ENCODE measurements at places on chromosomes 2 and 18. TPM values are rescaled to one million over a fixed set of nuclear protein-coding genes. Genes with fewer than 3 reads are reported as not detected.

The RAPGEF4 gene
- total RNA-seq, result 1.3 TPM

The TNFAIP6 gene
- 51.9 TPM for total RNA-seq

The CYS1 gene
- 7.0 TPM for total RNA-seq

The GPAT2 gene
- 10.2 TPM for total RNA-seq

The ITPRIPL1 gene
- 3.4 TPM for total RNA-seq

The C2orf49 gene
- 20.0 TPM for total RNA-seq

The SULT1C2 gene
- total RNA-seq, result 0.27 TPM

The C2orf78 gene
- total RNA-seq, result not detected

The TRIM54 gene
- not detected for total RNA-seq

The FEV gene
- total RNA-seq, result not detected

The IL36A gene
- total RNA-seq, result 2.0 TPM

The RAB27B gene
- 1.7 TPM for total RNA-seq

DNA sequence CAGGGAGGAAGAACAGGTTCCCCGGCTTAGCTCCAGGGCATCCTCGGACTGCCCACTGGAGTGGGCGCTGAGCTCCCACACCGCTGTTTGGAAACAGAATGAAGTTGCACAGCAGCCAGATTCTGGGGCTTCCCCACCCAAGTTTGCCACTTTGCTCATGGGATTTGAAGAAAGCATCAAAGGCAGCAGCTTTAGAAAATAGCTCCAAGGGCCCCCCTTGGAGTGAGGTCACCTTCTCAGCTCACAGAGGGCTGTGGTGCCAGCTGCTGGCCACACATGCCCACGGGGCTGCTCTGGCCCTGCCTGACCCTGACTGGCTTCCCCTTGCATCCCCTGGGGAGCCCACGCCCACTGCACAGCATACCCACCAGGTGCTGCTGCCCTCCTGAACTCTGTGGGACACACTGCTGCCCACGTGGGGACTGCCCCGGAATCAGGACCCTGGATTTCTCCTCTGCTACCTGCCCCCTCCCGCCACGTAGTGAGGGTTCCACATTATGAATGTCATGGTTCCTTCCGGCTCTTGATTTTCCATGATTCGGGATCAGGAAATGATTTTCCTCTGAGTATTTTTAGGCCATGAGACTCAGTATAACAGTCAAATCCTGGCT, 70.3 kb downstream of the TGOLN2 start:
- DNase-seq, result no peak

GRCh38 chr2:61632276-61633169, 94.4 kb upstream of the XPO1 start:
- no peak for DNase-seq

- no peak for DNase-seq
These were observed 9.0 kb downstream of the TBR1 start for GRCh38 chr2:161424891-161425727.

DNA sequence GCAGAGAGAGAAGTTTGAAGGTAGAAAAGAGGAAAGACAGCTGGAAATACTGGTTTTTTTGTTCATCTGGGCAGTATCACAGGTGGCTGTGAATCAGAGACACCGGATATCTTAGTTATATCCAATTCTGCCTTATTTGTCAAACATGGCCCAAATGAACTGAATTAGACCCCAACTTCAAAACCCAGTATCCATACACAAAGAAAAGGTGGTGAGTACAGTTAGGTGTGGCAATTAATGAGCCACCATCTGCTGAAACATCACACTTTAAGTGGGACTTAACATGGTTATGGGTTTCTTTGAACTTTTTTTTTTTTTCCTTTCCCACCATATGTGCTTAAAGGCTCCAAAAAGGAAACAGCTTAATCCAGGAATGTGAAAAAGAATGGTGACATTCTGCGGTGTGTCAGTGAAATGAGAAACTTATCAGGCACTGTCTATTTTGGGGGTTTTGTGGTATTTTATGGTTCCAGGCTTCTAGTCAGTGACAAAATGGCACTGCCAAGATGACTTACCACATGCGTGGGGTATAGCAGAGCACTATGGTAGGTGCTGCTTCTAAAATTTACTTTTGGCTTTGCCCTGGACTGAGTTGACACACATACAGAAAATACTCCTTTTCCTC, 5.0 kb upstream of the TMEM178A start:
- no peak for DNase-seq

DNA sequence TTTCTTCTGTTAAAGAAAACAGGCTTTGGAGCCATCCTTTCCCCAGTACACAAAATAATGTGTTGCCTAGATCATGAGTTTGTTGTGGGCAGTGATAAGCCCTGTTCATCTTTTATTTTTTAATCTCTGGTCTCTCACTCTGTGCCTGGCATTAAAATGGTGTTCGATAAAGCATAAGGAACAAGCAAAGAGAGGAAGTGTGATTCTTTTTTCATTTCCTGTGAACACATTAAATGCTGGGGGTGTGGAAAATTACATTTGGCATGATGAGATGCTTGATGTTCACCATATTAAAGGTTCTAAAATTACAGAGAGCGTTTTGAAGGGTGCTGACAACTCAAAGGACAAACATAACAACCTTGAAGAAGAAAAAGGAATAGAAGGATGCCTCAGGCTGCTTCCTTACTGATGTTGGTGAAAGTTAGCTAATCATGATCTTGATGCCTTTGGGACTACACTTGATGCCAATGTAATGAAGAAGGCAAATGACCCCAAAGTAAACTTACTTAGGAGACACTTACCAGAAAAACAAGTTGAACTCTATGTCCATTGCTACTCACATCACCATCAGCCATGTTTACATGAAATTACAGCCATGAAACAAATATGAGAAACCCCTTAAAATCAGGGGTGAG, 33.0 kb downstream of the TMEFF2 start:
- no peak for DNase-seq

DNA sequence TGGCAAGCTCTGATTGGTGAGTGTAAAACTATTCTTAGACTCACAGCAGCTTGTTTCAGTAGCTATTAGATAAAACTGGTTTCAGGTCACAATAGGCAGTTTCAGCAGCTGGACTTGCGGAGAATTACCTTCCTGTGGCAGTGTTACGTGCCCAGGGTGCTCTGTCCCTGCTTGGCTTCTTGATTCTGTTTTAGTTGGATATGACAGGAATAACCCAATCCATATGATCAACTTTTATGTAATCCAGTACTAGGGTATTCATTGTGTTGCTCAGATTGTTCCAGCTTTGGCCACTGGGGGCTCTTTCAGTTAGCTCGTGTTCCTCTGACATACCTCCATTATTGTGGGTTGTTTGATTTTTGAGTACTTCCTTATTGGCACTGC, 43.1 kb downstream of the INPP4A start:
- DNase-seq, result no peak

GRCh38 chr2:1140389-1141003, 189.8 kb downstream of the SNTG2 start:
- DNase-seq, result no peak

GRCh38 chr2:179129574-179130238, 79.8 kb upstream of the CCDC141 start:
- peak; percentile 27 for DNase-seq

DNA sequence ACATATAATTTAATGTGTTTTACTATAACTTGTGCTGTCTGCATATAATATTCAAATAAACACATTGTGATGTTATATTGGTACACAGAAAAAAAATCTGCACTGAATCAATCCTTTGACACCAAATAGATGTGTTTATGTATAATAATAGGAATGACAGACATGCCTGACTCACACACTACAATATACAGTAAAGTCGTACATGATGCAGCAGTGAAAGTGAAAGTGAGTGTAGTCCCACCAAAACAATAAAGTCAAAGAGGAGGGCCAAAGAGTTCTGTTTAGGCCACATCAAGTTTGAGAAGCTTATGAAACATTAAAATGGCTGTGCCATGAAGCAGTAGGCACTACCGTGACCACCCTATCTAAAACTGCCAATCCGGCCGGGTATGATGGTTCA, 8.2 kb upstream of the RBM44 start:
- peak; percentile 22 for DNase-seq

GRCh38 chr2:48434101-48434500, 95.9 kb upstream of the STON1 start:
- DNase-seq, result no peak

DNA sequence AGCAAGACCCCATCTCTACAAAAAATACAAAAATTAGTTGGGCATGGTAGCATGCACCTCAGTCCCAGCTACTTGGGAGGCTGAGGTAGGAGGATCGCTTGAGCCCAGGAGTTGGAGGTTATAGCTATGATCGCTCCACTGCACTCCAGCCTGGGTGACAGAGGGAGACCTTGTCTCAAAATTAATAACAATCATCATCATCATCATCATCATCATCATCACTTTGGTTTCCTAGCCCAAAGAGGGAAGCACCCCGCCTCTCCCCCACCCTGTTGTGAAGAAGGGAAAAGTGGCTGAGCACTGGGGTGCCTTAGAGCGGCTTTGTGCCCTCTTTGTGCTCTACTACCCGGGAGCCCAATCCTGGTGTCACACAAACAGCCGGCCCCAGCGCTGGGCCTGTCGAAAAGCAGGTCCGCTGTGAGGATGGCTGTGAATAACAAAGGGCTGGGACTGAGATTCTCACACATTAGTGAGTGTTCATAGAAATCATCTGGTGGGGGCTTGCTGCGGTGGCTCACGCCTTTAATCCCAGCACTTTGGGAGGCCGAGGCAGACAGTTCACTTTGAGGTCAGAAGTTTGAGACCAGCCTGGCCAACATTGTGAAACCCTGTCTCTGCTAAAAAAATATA, 42.6 kb upstream of the ASXL2 start:
- DNase-seq, result no peak

DNA sequence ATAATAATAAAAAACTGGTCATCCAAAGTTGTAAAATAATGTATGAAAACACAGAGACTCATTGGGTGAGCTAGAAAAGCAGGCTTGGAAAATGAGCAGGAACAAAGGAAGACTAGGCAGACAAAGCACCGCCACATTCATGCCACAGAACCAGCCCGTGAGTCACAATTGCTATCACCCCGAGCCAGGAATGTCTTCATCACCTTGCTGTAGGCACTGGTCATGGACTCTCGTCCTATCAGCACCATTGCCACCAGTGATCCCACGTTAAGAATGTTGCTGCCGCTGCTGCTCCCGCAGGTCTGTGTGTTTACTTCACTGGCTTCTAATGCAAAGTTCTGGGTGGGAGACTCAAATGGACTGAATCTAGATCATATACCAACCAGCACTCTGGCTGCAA, 417.9 kb downstream of the PID1 start:
- DNase-seq, result no peak

Measured in fibroblast of the aortic adventitia (primary cell).